NCI-H446 treated with DMSO at 0.1 percent for 48 hours (cell line): ENCODE measurements at places on chromosomes 6 and 20.

DNA sequence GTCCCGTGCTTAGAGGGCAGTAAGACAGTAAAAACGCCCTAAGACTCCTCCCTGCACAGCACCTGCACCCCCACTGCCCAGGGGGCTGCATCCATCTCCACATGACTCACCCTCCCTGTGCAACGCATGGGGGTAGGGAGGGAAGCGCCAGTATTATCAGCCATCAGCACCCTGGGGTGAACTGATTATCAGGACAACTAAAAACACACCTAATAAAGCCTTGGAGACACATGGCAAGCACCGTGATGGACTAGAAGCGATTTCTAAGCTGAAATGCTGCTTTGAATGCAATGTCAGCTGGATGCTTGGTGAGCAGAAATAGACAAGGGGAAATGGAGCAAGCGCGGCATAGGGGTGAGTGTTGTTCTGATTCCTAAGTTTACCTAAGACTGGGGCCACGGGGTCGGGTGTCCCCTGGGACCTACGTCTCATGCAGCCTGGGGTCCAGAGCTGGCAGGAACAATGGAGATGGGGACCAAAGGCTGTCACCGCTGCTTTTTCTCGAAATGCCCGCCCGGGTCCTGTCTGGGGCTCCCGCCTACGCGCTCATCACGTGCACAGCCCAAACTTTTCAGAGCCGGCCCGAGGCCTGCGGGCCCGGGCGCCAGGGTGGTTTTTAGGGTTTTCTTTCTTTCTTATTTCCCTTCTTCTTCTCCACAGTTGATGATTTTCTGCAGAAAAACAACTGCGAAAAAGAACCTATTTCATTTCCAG is 702 bp upstream of the TNFAIP3 start:
- no peak for DNase-seq

DNA sequence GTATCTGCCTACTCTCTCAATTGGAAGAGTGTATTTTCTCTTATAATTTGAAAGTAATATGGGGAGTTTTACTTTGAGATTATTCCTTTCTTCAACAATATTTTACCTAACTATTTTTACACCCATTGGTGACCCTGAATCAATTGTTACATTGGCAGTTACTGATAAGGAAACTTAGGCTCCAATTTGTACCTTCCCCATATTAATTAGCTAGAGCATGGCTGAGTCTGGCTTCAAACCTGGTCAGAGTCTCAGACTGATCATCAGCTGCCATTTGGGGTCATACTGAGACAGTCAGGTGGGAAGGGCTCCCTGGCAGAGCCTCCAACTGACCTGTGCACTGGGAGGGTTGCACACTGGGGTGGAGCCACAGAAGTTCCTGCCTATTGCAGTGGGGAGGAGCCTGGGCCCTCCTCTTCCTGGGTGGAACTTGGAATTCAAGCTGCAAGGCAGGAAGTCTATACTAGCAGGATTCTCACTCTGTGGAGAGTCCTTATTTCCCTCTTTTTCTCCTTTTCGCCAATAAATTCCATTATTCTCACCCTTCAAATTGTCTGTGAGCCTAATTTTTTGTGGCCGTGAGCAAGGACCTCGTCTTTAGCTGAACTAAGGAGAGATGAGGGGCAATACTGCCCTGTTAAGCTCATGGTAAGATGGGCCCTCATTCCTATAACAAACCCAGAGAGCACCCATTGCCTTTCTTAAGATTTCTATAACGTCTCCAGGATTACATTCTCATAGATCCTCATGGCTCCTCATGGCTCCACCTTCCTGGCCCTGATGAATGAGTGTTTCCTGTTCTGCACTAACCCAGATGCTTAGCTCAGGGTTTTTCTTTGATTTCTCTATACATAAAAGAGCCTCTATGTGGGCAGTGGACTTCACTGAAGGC is 285.1 kb downstream of the ADGB start:
- no peak for DNase-seq

DNA sequence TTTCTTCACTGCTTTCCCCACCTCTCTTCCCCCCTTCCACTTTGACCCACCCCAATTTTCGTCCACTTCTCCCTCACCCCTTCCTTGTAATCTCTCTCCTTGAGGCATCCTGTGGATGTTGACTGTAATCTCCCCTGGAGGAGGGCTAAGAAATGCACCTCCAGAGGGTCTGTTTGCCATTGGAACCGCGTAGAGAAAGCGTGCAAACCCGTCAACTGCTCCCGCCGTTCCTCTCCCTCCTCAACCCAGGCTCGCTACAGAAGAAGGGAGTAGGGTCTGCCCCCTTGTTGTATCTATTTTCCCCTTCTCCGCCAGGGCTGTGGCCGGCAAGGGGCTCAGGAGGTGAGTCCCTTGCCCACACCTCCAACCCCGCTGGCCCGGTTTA is 502 bp upstream of the HTR1E start:
- DNase-seq, result no peak

DNA sequence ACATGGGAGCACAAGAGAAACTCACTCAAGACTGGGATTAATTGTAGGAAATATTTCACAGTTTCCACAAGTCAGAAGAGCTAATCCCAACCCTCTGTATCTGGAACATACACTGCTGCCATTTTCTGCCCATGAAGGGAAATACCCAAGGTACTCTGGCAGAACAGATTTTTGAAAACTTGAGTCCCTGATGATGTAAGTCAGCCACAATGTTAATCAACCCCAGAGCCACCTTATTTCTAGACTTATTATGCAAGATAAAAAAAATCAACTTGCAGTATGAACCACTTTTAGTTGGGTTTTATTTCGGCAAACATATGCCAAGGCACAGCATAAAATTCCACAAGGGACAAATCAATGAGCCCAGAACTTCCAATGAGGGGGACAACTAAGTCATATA is 141.5 kb downstream of the LY86 start:
- no peak for DNase-seq

DNA sequence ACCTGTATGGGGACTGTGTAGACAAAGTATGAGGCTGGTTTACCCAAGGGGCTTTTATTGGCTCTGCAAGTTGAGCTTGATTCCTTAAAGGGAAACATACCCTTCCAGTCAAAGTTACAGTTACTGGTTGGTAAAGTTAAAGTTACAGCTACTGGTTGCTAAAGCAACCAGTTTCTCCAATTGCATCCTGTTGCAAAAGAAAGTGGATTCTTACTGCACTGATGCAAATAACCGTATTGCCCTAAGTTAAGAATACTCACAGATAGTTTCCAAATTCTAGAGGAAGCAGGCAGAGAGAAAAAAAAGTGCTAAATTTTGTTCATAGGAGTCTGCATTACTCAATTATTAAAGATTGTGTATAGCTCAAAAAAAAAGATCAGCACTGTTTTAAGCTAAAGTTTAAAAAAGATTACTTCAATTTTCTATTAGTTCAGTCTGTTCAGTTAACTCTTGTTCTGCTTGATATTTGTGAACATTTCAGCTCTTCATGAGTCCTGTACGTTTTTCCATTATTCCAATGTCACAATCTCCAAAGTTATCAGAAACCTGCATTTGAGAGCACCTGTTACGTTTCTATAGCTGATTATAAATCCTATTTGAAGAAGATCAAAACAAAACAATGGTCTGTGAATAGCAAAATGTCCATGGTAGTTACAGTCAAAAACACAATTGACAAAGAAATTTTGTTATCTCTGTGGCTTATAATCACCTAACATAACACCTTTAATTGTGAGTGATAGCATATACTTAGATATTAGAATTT is 8.6 kb upstream of the IL22RA2 start:
- DNase-seq, result no peak

DNA sequence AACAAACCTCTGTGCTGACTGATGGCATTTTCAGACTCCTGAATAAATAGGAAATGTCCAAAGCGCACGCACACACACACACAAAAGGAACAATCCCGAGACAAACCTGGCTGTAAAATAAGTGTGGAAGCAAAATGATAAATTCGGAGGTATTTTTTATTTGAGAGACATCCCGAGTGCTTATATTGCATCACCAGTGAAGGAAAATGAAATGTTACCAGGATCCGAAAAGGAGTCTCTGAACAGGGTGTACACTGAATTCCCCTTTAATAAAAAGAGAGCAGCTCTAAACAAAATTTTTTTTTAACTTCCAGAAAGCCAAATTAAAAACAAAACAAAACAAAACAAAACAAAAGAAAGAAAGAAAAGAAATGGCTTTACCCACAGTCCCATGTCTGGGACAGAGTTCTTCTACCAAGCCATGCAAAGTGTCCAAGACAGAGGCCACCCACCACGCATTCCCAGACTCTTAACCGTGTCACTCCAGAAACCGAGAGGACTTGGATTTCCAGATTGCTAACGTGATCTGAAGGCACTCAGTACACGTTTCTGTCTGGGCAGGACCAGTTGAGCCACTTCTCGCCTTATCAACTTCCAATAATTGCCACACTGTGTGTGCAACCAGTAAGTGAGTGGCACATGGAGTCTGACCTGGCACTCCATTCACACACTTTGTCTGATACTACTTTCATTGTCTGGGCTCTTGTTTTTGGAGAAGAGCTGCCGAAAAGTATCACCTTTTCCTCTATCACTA is 817 bp downstream of the ME1 start:
- no peak for DNase-seq

DNA sequence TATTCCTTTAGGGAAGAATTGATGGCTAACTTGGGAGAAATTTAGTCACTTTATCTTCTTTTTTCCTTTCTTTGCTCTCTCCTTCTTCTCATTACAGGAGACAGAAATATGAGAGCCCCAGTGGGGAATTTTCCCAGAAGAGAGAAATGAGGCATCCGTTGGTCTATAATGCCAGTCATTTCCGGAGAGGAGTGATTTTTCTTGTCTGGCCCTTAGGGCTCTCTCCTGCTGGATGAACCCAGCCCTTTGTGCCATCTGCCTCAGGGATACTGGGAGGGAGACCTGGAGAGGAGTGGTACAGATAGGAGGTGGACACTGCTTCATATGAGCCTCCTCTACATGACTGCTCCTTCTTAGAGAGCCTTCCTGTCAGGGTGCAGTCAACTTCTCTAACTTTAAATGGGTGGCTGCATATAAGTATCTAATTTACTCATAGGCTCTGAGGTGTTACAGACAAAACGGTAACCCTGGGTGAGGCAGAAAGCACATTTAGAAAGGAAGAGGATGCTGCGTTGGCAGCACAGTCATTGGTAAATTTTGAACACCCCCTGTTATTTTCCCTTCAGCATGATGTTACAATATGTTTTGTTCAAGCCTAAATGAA is 21.9 kb downstream of the RIMS1 start:
- no peak for DNase-seq
